Body of pancreas (tissue), 4 donors: ENCODE measurements at places on chromosomes 6 and 20. TPM values are rescaled to one million over a fixed set of nuclear protein-coding genes. Genes with fewer than 3 reads are reported as not detected.

DNA sequence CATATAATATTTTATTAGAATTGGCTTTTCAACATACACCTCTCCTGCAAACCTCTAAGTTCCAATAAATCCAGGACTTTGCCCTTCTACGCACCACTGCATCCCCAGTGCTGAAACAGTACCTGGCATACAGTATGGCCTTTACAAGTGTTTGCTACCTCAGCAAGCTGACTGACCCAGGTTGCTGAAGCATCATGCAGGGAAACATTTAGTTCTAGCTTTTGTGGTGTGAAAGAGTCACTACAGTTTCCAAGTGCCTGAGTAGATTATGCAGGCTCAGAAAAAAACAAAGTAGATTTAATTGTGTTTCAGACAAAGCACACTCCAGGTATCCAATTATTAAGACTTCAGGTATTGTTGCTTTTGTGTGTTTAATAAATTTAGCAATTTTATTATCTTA lies 614.2 kb upstream of the NRSN1 start:
- H3K36me3 ChIP-seq, result no peaks in the 10 kb centered on the region
- H3K4me1 ChIP-seq, result no peaks in the 10 kb centered on the region
- H3K4me3 ChIP-seq, result no peak overlapping the region
- no peak overlapping the region for H3K27ac ChIP-seq
- H3K27me3 ChIP-seq, result no peaks in the 10 kb centered on the region

Gene FUT9
- total RNA-seq, result 9.2 TPM

Gene CCN5
- total RNA-seq, result 18.2 TPM

GRCh38 chr20:4155953-4156352 lies 140.6 kb upstream of the RNF24 start:
- H3K36me3 ChIP-seq, result no peaks in the 10 kb centered on the region
- H3K4me3 ChIP-seq, result no peak overlapping the region
- peaks cover 13% of the 10 kb centered on the region for H3K4me1 ChIP-seq

DNA sequence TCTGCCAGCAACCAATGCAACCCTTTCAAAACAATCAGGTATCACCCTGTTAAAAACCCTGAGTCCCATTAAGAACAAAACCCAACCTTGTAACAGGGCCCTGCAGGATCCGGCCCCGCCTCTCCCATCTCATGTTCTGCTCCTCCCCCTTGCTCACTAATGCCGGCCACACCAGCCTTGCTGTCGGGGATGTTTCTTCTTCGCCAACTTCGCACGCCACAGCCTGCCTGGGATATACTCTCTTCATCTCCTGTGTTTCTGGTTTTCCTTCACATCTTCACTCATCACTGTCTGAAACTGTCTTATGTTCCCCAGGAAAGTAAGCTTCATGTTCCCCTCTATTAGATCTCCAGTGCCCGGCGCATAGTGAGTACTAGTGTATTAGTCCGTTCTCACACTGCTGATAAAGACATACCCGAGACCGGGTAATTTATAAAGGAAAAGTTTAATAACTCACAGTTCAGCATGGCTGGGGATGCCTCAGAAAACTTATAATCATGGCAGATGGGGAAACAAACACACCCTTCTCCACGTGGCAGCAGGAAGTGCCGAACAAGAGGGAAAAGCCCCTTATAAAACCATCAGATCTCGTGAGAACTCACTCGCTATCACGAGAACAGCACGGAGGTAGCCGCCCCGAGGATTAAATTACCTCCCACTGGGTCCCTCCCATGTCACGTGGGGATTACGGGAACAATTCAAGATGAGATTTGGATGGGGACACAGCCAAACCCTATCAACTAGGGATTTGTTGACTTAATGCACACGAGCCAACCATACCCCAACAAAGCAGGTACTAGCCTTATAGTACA lies 5.1 kb downstream of the TP53RK start:
- no peaks in the 10 kb centered on the region for H3K36me3 ChIP-seq
- peak overlapping the region; percentile 68 for H3K27ac ChIP-seq
- peaks cover 51% of the 10 kb centered on the region for H3K4me1 ChIP-seq
- no peak overlapping the region for H3K4me3 ChIP-seq
- DNase-seq, result peak; percentile 62
- H3K27me3 ChIP-seq, result no peaks in the 10 kb centered on the region

- H3K4me3 ChIP-seq, result no peak overlapping the region
- H3K4me1 ChIP-seq, result no peaks in the 10 kb centered on the region
- H3K36me3 ChIP-seq, result peaks cover 13% of the 10 kb centered on the region
- no peaks in the 10 kb centered on the region for H3K27me3 ChIP-seq
- H3K27ac ChIP-seq, result no peak overlapping the region
These were observed 189.0 kb downstream of the SLC16A10 start for GRCh38 chr6:111276335-111276734.

- no peaks in the 10 kb centered on the region for H3K4me1 ChIP-seq
- H3K36me3 ChIP-seq, result no peaks in the 10 kb centered on the region
- no peak for DNase-seq
- H3K27ac ChIP-seq, result no peak overlapping the region
These were observed 93.8 kb upstream of the LY86 start for GRCh38 chr6:6494677-6495076.

DNA sequence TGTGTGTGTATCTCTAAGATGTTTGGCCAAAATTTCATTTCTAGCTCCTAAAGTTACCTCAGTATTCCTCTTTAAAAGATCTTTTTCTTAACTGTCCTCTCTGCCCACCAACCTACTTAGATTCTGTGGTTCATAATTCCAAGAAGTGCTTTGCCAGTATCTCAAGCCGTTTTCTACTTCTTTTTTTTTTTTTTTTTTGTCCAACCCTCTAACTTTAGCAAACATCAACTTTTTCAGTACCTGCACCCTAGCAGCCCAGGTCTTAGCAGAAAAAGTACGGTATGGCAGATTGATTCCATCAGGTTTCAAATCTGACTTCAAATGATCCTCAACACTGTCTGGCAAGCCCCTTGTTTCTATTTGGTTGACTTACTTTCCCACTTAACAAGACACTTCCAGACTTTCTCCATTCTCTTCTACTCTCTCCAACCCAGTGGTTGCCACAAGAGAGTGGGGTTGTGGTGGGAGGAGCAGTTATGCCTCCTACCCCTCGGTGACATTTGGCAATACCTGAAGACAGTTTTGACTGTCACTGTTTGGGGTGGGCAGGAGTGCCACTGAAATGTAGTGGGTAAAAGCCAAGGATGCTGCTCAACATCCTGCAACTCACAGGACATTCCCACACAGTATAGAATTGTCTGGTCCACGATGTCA lies 10.8 kb upstream of the MAN1A1 start:
- H3K4me3 ChIP-seq, result no peak overlapping the region
- H3K36me3 ChIP-seq, result no peaks in the 10 kb centered on the region
- no peaks in the 10 kb centered on the region for H3K27me3 ChIP-seq
- DNase-seq, result no peak

GRCh38 chr20:39117491-39117890 lies 155.3 kb downstream of the DHX35 start:
- DNase-seq, result no peak
- no peaks in the 10 kb centered on the region for H3K36me3 ChIP-seq
- no peak overlapping the region for H3K4me3 ChIP-seq

DNA sequence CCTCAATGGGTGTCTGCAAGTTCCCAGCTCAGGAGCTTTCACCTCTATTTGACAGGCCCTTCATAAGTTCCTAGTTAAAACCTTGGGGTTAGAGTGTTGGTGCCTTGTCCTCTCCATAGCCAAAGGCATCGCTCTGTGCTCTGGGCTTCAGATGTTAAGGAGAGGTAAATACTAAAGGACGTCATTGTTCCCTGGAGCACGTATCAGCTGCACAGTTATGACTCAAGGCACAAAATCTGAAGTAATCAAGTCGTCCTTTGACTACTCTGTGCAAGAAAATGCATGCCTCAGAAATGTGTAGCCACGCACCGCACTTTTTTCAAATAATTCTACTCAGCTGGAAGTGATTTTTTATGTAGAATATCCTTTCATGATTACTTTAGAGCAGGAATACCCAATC lies 240.8 kb upstream of the QKI start:
- no peak overlapping the region for H3K27ac ChIP-seq
- DNase-seq, result no peak
- no peaks in the 10 kb centered on the region for H3K27me3 ChIP-seq
- no peak overlapping the region for H3K4me3 ChIP-seq
- no peaks in the 10 kb centered on the region for H3K4me1 ChIP-seq

Gene SNAP25
- total RNA-seq, result 10.9 TPM

Gene NHLRC1
- total RNA-seq, result 1.8 TPM

Gene OPRM1
- total RNA-seq, result not detected

GRCh38 chr6:36798852-36799251 lies 40.4 kb downstream of the CPNE5 start:
- H3K36me3 ChIP-seq, result no peaks in the 10 kb centered on the region
- no peak overlapping the region for H3K27ac ChIP-seq
- DNase-seq, result no peak
- H3K4me1 ChIP-seq, result peaks cover 7% of the 10 kb centered on the region
- H3K27me3 ChIP-seq, result no peaks in the 10 kb centered on the region

DNA sequence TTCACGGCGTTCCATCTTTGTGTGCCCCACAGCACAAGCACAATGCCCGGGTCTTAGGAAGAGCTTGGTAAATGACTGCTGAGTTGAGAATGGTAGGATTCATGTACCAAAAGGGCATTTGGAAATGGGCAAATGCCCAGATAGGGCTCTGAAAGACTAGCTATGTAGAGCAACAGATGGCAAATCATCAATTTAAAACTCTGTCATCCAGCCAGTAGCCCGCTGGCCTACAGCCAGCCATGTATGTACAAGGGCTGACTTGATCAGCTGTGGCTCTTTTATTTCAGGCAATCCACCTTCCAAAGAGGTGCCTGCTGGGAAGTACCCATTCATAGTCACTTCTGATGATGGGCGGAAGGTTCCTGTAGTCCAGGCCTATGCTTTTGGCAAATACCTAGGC lies 35.1 kb downstream of the NT5E start:
- H3K27me3 ChIP-seq, result no peaks in the 10 kb centered on the region
- no peak overlapping the region for H3K27ac ChIP-seq
- H3K4me1 ChIP-seq, result peaks cover 5% of the 10 kb centered on the region
- no peak overlapping the region for H3K4me3 ChIP-seq
- no peak for DNase-seq

Gene LCA5
- total RNA-seq, result 2.6 TPM

Gene PI16
- 3.1 TPM for total RNA-seq

DNA sequence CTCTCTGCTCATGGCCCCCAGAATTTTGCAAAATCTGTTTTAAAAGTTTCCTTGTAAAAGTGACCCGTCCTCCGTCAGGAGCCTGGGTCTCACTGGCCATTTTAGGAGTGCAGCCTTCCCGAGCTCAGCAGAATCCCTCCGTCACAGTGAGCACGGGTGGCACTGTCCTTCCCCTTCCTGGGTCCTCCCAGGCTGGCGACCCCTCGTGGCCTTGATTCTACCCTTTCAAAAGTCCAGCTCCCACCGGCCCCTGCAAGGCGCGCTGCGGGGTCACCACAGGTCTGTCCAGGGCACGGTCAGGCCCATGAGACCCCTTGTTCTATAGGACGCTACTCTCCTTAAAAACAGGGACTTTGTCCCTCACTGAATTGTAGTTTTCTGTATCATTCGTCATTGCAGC lies 112.7 kb downstream of the PSMB1 start:
- H3K4me1 ChIP-seq, result peaks cover 9% of the 10 kb centered on the region
- no peak overlapping the region for H3K27ac ChIP-seq
- H3K27me3 ChIP-seq, result no peaks in the 10 kb centered on the region
- H3K36me3 ChIP-seq, result no peaks in the 10 kb centered on the region
- no peak overlapping the region for H3K4me3 ChIP-seq
- no peak for DNase-seq

- no peaks in the 10 kb centered on the region for H3K27me3 ChIP-seq
- no peaks in the 10 kb centered on the region for H3K4me1 ChIP-seq
- H3K4me3 ChIP-seq, result no peak overlapping the region
- no peak for DNase-seq
- no peak overlapping the region for H3K27ac ChIP-seq
These were observed 14.2 kb upstream of the DHX35 start for GRCh38 chr20:38947931-38948362.

Gene PTCRA
- total RNA-seq, result not detected

DNA sequence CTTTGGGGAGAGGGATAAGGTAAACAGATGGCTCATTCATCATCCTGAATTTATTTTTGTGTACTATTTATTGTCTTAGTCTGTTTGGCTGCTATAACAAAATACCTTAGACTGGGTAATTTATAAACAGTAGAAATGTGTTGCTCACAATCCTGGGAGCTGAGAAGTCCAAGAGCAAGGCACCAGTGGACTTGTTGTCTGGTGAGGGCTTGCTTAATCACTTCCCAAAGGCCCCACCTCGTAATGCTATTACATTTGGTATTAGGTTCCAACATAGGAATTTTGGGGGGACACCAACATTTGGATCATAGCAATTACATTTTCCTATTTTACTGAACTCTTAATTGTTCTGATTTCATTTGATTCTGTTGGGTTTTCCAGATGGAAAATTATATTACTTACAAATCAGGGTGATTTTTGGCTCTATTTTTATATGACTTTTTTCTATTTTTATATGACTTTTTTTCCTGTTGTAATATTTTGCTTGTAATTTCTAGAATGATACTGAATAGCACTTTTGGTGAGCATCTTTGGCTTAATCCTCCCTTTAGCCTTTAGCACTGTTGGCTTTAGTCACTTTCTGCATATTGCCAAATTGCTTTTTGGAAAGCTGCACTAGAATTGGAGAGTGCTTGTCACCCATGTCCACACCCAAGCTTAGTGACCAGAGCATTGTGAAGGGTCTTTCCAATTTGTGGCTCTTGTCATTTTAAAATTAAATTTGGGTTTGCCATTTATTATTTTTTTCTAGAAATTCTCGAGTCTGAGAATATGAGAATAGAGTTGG lies 43.7 kb upstream of the TULP4 start:
- H3K27me3 ChIP-seq, result no peaks in the 10 kb centered on the region
- H3K4me3 ChIP-seq, result no peak overlapping the region
- H3K4me1 ChIP-seq, result no peaks in the 10 kb centered on the region
- H3K27ac ChIP-seq, result no peak overlapping the region
- no peak for DNase-seq

Gene LKAAEAR1
- total RNA-seq, result 3.9 TPM

DNA sequence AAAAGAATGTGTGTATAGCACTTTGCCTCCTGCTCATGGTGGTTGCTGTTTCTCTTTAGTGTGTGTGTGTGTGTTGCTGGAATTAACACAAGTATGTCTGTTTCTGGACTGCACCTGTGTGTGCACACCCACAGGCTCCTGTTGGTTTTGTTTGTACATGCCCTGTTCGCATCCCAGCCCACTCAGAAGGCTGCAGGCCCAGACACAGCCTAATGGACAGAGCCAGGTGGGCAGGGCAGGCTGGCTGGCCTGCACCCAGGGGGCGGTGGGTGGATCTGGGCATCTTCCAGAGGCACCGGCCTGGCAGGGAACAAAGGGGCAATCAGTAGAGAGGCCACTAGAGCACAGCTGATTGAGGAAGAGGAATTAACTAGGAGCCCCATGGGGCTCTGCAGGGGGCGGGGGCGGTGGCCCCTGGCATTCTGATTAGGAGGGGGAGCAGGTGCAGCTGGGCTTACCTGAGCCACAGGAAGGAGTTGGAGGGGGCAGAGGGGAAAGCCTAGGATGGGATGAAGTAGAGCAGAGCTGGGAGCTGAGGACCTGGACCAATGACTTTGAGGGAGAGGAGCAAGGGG lies 21.9 kb downstream of the CD40 start:
- no peaks in the 10 kb centered on the region for H3K27me3 ChIP-seq
- peaks cover 6% of the 10 kb centered on the region for H3K4me1 ChIP-seq
- no peaks in the 10 kb centered on the region for H3K36me3 ChIP-seq
- no peak overlapping the region for H3K27ac ChIP-seq

- no peaks in the 10 kb centered on the region for H3K27me3 ChIP-seq
- no peaks in the 10 kb centered on the region for H3K4me1 ChIP-seq
- DNase-seq, result no peak
- H3K36me3 ChIP-seq, result no peaks in the 10 kb centered on the region
- H3K27ac ChIP-seq, result no peak overlapping the region
These were observed 36.9 kb downstream of the MCM8 start for GRCh38 chr20:5987383-5987782.
